SJSA1 (cell line): ENCODE measurements at places on chromosomes 6 and 20. TPM values are rescaled to one million over a fixed set of nuclear protein-coding genes. Genes with fewer than 3 reads are reported as not detected.

Gene RCAN2
- total RNA-seq = 19.6 and 20.8 TPM in 2 replicates

Gene PRSS16
- total RNA-seq = not detected in 2 replicates

Gene ENPP5
- total RNA-seq = 0.94 and 2.8 TPM in 2 replicates

Gene SIGLEC1
- total RNA-seq = not detected in 2 replicates

Gene RRAGD
- not detected in 2 replicates for total RNA-seq

Gene PDYN
- total RNA-seq = 0.05 TPM in 1 of 2 replicates, not detected in the other

Gene SLC22A16
- total RNA-seq = not detected in 2 replicates

Gene MAS1
- not detected in 2 replicates for total RNA-seq

Gene PTCHD4
- total RNA-seq = 1.4 and 2.9 TPM in 2 replicates

Gene HLA-DRB5
- total RNA-seq = not detected in 2 replicates

Gene IL17F
- not detected in 2 replicates for total RNA-seq

Gene HLA-DMB
- total RNA-seq = not detected in 2 replicates

Gene TXNDC5
- 343 and 378 TPM in 2 replicates for total RNA-seq

Gene ZC2HC1B
- not detected in 2 replicates for total RNA-seq

Gene C6orf163
- total RNA-seq = 0.39 and 0.88 TPM in 2 replicates

Gene PRL
- not detected in 2 replicates for total RNA-seq

Gene BEND3
- 3.7 and 4.5 TPM in 2 replicates for total RNA-seq

Gene FRS3
- total RNA-seq = 1.5 and 2.0 TPM in 2 replicates

Gene MACROD2
- total RNA-seq = not detected in 2 replicates

Gene ANKRD66
- not detected in 2 replicates for total RNA-seq

Gene THBS2
- not detected in 2 replicates for total RNA-seq
